ENCODE measurements at places on chromosomes 1 and 21.

DNA sequence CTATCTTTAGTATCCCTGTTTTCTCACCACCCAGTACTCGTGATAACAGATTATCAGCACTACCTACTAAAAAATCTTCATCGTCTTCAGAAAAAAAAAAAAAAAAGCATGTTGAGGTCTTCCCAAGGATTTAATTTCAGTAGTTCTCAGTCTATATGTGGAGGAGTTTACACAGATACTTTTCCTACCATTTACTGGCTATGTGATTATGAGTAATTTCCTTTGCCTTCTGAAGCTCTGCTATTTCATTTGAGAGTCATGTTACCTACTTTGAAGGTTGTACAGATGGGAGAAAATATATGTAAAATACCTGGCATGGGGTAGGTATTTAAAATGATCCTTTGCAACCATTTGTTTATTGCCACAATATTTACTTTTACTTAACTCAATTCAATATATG lies 399.7 kb downstream of the NEGR1 start:
- no peak for DNase-seq

- DNase-seq, result no peak
Measured at GRCh38 chr1:1758692-1759455, 19.4 kb downstream of the NADK start.

- no peak for DNase-seq
Measured at GRCh38 chr1:50978852-50979781, 9.1 kb downstream of the CDKN2C start.

DNA sequence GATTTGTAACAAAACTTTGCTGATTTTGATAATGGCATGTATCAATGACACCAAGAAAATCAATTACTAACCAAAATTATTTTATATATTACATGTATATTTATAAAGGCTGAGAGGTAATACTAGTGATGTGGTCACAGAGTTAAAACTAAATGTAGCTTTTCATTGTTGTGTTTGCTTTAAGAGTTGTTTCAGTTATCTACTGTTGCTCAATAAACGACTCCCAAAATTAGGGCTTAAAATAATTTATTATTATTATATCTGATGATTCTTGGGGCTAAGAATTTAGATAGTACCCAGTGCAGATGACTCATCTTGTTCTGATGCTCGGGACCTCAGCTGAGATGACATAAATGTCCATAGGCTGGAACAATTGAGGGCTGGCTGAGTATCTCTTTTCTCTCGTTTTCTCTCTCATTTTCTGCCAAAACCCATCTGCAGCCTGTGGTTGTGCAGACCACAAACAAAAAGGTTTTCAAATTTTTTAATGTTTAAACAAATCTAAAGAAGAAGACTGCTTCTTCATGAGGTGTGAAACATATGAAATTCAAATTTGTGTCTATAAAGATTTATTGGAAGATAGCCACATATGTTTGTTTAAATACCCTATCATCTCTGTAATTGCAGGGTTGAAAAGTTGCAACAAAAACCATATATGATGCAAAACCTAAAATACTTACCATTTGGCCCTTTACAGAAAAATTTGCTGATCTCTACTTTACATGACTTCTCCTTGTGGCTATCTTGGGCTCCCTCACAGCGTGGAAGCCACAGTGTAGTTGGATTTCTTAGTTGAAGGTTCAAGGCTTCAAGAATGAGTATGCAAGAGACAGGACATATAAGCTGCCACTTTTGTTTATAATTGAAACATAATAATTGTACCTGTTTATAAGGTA lies 14.8 kb upstream of the PTPRC start:
- DNase-seq, result no peak

- DNase-seq, result peak; percentile 79
Measured at GRCh38 chr1:62391369-62391971, 45.4 kb upstream of the USP1 start.

DNA sequence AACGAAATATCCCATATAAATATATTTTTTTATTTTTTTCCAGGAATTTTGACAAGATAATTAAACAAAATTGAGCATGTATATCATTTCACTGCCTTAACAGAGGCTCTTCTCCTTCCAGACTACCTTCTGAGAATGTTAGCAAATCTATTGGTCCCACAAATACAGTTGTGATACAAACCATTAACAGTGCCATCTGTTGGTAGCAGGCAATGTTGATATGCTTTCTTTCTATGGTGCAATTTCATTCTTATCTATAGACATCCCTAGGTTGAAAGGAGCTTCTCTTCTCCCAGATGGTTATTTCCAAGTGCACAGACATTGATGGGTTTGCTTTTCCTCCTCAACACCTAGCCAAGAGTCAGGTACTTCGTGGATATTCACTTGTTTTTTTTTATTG lies 303.6 kb downstream of the USH2A start:
- peak; percentile 31 for DNase-seq

- DNase-seq, result no peak
Measured at GRCh38 chr1:54244655-54245054, 44.7 kb downstream of the MRPL37 start.

DNA sequence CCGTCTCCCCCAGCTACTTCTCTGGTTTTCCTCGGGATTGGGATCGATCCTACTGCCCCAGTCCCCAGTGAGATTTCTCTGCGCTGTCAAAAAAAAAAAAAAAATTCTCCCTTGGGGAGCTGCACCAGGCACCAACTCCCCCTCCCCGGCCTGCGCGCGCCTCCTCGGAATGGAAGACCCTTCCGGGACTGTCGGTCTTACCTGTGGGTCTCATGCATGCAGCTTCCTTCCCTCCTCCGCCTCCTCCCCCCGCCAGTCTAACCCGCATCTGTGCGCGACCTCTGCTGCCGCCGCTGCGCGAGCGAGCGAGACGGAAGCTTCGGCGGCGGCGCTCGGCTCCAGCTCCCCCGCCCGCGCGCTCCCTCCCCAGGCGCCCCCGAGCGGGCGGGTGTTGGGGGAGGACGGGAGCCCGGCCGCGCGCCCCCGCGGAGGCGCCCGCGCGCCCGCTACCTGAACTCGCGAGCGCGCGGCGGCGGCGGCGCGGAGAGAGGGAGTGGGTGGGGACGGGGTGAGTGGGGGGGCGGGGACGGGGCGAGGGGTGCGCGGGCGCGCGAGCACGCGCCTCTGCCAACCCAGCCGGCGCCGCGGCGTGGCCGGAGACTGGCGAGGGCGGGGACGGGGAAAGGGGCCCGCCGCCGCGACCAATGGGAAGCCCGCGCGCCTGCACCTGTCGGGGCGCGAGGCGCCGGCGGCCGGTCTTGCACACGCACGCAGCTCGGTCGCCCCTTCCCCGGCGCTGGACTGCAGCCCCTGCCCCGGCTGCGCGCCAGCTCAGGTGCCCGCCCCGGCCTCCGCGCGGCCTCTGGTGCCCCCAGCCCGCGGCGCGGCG lies at the start of gene SUSD4:
Gene SUSD4 (minus strand): TSS at position 321 of the 829 bp plus-strand sequence. CDS start 751 bp downstream, outside the sequence.
- peak; percentile 76 for DNase-seq

Measured in HEK293T (cell line).